ENCODE measurements at places on chromosomes 5 and 9. TPM values are rescaled to one million over a fixed set of nuclear protein-coding genes. Genes with fewer than 3 reads are reported as not detected.

DND1 gene
- 0.16 TPM for total RNA-seq

SLC6A19 gene
- total RNA-seq: not detected

NR2F1 gene
- total RNA-seq: 3.6 TPM

INPP5E gene
- total RNA-seq: 10.0 TPM

HMMR gene
- 119 TPM for total RNA-seq

GRIN1 gene
- total RNA-seq: not detected

CD72 gene
- total RNA-seq: not detected

BAG1 gene
- 39.4 TPM for total RNA-seq

PTPN3 gene
- 4.8 TPM for total RNA-seq

PHPT1 gene
- 70.5 TPM for total RNA-seq

GRCh38 chr9:127828262-127829031, 25.8 kb downstream of the FPGS start:
- no peak overlapping the region for H3K27ac ChIP-seq
- H3K36me3 ChIP-seq: peaks cover 47% of the 10 kb centered on the region
- no peaks in the 10 kb centered on the region for H3K27me3 ChIP-seq
- no peak overlapping the region for H3K4me3 ChIP-seq
- no peak for DNase-seq

- H3K4me3 ChIP-seq: no peak overlapping the region
- no peak for DNase-seq
- no peaks in the 10 kb centered on the region for H3K4me1 ChIP-seq
- H3K36me3 ChIP-seq: no peaks in the 10 kb centered on the region
These were observed 540.8 kb downstream of the PRELID2 start for GRCh38 chr5:145294331-145294730.

GRCh38 chr9:26685818-26686217, 206.8 kb downstream of the CAAP1 start:
- H3K4me3 ChIP-seq: no peak overlapping the region
- no peak for DNase-seq
- no peaks in the 10 kb centered on the region for H3K36me3 ChIP-seq
- no peaks in the 10 kb centered on the region for H3K4me1 ChIP-seq
- H3K27ac ChIP-seq: no peak overlapping the region

DNA sequence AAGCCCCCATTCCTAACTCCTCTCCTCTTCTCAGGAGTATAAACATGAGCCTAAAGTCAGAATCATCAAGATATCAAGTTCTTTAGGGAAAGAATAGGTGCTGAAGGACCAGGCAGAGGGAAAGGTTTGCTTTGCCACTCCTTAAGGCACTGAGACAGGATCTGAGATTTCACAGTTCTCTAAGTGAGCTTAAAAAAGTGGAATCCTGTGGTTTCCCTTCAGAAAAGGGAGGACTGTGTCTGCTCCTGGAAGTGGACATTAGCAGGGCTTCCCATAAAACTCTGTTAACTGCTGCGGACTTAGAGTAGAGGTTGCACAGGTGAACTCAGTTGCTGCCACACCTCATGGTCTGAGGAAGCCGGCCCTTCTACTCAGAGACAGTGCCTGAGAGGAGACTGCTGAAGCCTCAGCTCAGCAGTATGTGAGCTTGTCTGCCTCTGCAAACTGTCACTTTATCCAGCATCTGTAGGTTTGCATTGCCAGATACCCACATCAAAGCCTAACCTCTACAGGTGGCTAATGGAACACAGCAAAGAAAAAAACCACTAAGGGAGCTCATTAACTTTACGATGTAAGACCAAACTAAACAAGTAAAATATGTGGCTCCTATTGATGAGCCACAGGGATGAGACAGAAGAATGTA, 42.9 kb downstream of the RIC1 start:
- H3K27ac ChIP-seq: no peak overlapping the region
- H3K27me3 ChIP-seq: no peaks in the 10 kb centered on the region
- no peak overlapping the region for H3K4me3 ChIP-seq
- no peaks in the 10 kb centered on the region for H3K4me1 ChIP-seq
- H3K36me3 ChIP-seq: no peaks in the 10 kb centered on the region
- no peak for DNase-seq

DNA sequence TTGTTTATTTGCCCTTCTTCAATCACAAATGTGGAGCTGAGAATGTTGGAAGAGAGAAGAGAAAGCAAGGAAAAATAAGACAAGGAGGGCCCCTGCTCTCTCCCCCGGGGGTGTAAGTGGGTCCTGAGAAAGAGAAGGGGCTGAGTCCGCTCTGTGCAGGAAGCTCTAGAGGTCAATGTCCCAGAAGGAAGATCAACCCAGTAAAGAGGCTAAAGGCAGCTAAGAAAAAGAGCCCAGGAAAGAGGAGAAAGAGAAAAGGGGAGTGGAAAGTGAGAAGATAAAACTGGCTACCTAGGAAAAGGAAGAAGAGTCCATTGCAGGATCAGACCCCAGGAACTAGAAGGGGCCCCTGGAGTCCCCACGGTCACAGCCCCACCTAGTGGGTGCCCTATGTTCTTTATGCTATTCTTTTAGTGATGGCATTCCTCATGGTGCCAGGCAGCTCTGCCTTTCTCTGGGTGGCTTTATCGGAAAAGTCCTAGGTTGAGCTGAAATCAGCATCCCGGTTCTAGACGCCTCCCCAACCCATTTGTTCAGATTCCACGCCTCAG, 583.4 kb downstream of the ACTL7B start:
- H3K4me3 ChIP-seq: peak overlapping the region; percentile 22
- peak; percentile 37 for DNase-seq
- H3K4me1 ChIP-seq: peaks cover 26% of the 10 kb centered on the region
- no peaks in the 10 kb centered on the region for H3K27me3 ChIP-seq
- H3K36me3 ChIP-seq: no peaks in the 10 kb centered on the region

GRCh38 chr9:134170532-134171315, 6.4 kb upstream of the RNU6ATAC start:
- no peak overlapping the region for H3K27ac ChIP-seq
- H3K4me3 ChIP-seq: no peak overlapping the region
- peak; percentile 28 for DNase-seq
- peaks cover 12% of the 10 kb centered on the region for H3K4me1 ChIP-seq
- peaks cover 1% of the 10 kb centered on the region for H3K27me3 ChIP-seq
- no peaks in the 10 kb centered on the region for H3K36me3 ChIP-seq

GRCh38 chr5:133694181-133694831, 82.0 kb upstream of the FSTL4 start:
- no peak overlapping the region for H3K27ac ChIP-seq
- no peak for DNase-seq
- H3K27me3 ChIP-seq: no peaks in the 10 kb centered on the region
- no peaks in the 10 kb centered on the region for H3K4me1 ChIP-seq
- no peaks in the 10 kb centered on the region for H3K36me3 ChIP-seq

- H3K27ac ChIP-seq: no peak overlapping the region
- no peaks in the 10 kb centered on the region for H3K27me3 ChIP-seq
- no peak overlapping the region for H3K4me3 ChIP-seq
- no peaks in the 10 kb centered on the region for H3K4me1 ChIP-seq
- no peaks in the 10 kb centered on the region for H3K36me3 ChIP-seq
- DNase-seq: no peak
These were observed 315.2 kb upstream of the ACO1 start for GRCh38 chr9:32069169-32069813.

- no peaks in the 10 kb centered on the region for H3K36me3 ChIP-seq
- H3K4me1 ChIP-seq: peaks cover 7% of the 10 kb centered on the region
- H3K27ac ChIP-seq: no peak overlapping the region
- DNase-seq: no peak
- H3K4me3 ChIP-seq: no peak overlapping the region
- H3K27me3 ChIP-seq: no peaks in the 10 kb centered on the region
These were observed 18.4 kb upstream of the RFK start for GRCh38 chr9:76412638-76413037.

- H3K27me3 ChIP-seq: no peaks in the 10 kb centered on the region
- H3K36me3 ChIP-seq: no peaks in the 10 kb centered on the region
- no peak overlapping the region for H3K4me3 ChIP-seq
- DNase-seq: no peak
These were observed 59.2 kb downstream of the OTULIN start for GRCh38 chr5:14723701-14724132.

- H3K27ac ChIP-seq: no peak overlapping the region
- no peak overlapping the region for H3K4me3 ChIP-seq
- H3K36me3 ChIP-seq: no peaks in the 10 kb centered on the region
- no peaks in the 10 kb centered on the region for H3K4me1 ChIP-seq
- H3K27me3 ChIP-seq: no peaks in the 10 kb centered on the region
These were observed 609.7 kb upstream of the DAB2 start for GRCh38 chr5:40034441-40034840.

DNA sequence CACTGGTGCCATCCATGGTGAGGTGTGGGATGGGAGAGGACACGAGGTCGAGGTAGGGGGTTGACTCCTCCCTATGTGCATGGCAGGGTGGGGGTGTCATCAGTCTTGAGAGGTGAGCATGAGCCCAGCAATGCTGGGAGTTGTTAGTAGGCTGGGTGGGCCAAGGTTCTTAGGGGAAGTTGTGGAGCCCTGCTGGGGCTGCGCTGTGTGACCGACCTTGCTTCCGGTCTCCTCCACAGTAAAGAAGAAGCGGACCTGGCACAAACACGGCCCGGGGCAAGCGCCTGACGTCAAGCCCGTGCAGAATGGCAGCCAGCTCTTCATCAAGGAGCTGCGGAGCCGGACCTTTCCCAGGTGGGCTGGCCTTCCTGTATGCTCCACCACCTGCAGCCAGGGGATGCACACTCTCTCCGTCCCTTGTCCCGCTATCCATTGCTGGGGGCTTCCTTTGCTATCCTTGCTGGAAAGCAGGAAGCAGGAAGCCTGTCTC, 59.8 kb downstream of the PHF2 start:
- peak; percentile 20 for DNase-seq
- no peak overlapping the region for H3K27ac ChIP-seq
- no peak overlapping the region for H3K4me3 ChIP-seq
- H3K36me3 ChIP-seq: peaks cover 6% of the 10 kb centered on the region
- H3K4me1 ChIP-seq: peaks cover 14% of the 10 kb centered on the region

- H3K4me1 ChIP-seq: no peaks in the 10 kb centered on the region
- H3K4me3 ChIP-seq: no peak overlapping the region
- no peaks in the 10 kb centered on the region for H3K27me3 ChIP-seq
- DNase-seq: no peak
These were observed 17.4 kb downstream of the C9orf153 start for GRCh38 chr9:86242071-86242470.

DNA sequence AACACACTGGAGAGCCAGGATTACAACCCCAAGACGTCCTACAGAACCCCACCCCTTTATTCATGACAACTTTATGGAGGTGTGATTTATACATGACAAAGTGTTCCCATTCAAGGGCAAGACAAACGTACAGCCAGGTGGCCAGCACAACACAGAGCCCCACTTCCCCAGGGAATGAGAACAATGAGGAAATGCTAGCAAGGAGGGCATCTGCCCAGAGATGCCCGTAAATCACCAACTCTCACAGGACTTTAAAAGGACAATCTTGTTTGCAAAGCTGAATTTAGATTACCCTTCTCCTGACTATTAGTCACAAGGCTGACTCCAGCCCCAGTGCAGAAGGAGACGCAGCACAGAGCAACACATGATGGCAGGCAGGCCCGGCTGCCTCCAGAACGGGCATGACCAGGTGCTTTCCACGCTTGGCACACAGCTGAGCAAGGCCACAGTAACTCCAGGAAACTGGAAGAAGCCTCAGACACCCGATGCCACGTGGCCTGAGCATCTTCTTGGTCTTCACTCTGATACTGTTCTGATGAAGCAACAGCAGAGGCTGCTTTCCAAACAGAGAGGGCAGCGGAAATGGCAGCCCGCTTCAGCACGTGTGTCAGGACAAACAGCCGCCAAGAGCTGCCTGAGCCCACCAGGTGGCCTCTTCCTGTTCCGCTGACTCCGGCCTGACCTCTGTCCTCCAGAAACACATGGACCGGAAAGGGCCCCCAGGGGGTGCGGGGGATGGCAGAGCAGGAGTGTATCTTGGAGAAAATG, 51.4 kb downstream of the ROR2 start:
- no peaks in the 10 kb centered on the region for H3K27me3 ChIP-seq
- no peaks in the 10 kb centered on the region for H3K4me1 ChIP-seq
- no peak for DNase-seq
- H3K4me3 ChIP-seq: no peak overlapping the region
- no peak overlapping the region for H3K27ac ChIP-seq
- H3K36me3 ChIP-seq: no peaks in the 10 kb centered on the region

GRCh38 chr9:33081128-33081851, 4.8 kb upstream of the SMU1 start:
- H3K27me3 ChIP-seq: no peaks in the 10 kb centered on the region
- H3K4me1 ChIP-seq: peaks cover 7% of the 10 kb centered on the region
- peak; percentile 46 for DNase-seq
- H3K36me3 ChIP-seq: 0 out of 2 replicates have a peak, but pooled peaks cover 2% of the 10 kb centered on the region
- H3K27ac ChIP-seq: no peak overlapping the region

- no peaks in the 10 kb centered on the region for H3K4me1 ChIP-seq
- H3K27me3 ChIP-seq: 0 out of 2 replicates have a peak, but pooled peaks cover 5% of the 10 kb centered on the region
- no peak overlapping the region for H3K4me3 ChIP-seq
- no peak for DNase-seq
These were observed 51.9 kb upstream of the IQGAP2 start for GRCh38 chr5:76351176-76351575.

DNA sequence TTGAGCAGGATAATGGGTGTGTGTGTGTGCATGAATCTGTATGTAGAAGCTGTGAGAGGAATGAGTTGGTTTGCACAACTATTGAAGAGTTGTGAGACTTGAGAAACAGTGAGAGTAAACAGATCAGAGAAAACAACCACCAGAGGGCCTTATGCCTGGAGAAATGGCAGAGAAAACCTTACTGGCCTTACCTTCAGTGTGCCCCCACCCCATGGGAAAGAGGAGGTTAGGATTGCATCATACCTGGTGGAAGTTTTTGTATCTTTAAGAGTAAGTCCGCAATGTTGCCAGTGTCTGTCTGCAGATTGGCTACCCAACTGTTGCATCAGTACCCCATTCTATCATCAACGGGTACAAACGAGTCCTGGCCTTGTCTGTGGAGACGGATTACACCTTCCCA, 1909.4 kb upstream of the WWC1 start:
- DNase-seq: no peak
- no peaks in the 10 kb centered on the region for H3K4me1 ChIP-seq
- no peaks in the 10 kb centered on the region for H3K36me3 ChIP-seq
- H3K4me3 ChIP-seq: no peak overlapping the region
- no peaks in the 10 kb centered on the region for H3K27me3 ChIP-seq

- H3K4me3 ChIP-seq: no peak overlapping the region
- H3K27me3 ChIP-seq: no peaks in the 10 kb centered on the region
- DNase-seq: no peak
- H3K27ac ChIP-seq: no peak overlapping the region
These were observed 26.9 kb upstream of the FEM1C start for GRCh38 chr5:115571441-115571878.
